Caudate nucleus (tissue), 63 donors: ENCODE measurements at places on chromosomes 11 and 22.

DNA sequence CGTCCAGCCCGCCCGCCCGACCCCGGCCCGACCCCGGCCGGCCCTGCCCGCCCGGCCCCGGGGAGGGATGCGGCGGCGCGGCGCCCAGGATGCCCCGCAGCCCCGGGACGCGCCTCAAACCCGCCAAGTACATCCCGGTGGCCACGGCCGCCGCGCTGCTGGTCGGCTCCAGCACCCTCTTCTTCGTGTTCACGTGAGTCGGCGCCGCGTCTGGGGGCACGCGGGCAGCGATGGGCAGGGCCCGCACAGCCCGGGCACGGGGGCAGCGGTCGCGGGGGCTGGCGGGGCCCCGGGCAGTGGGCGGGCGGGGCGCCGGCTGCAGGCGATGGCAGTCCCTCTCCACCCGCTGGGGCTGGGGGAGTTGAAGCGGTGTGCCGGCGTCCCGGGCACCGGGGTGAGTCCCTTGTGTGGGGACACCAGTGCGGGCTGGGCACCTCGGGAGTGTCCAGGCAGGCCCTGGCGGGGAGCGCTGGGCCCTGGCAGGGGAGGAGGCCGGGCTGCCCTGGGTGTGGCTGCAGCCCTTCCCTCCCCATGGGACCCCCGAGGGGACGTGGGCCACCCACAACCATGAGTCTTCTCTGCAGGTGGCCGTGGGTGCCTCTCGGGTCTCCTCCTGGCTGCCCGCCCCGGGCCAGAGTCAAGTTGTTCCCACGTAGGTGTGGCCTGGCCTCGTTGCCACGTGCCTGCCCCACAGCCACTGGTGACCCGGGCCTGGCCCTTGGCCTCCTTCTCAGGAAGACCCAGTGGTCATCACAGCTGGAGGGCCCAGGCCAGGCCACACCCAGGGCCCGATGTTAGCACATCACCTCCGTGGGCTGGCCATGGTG, 468 bp downstream of the ZDHHC8 start:
- no peak for DNase-seq

GRCh38 chr11:12884751-12885318, 124.3 kb upstream of the RASSF10 start:
- no peak for DNase-seq

DNA sequence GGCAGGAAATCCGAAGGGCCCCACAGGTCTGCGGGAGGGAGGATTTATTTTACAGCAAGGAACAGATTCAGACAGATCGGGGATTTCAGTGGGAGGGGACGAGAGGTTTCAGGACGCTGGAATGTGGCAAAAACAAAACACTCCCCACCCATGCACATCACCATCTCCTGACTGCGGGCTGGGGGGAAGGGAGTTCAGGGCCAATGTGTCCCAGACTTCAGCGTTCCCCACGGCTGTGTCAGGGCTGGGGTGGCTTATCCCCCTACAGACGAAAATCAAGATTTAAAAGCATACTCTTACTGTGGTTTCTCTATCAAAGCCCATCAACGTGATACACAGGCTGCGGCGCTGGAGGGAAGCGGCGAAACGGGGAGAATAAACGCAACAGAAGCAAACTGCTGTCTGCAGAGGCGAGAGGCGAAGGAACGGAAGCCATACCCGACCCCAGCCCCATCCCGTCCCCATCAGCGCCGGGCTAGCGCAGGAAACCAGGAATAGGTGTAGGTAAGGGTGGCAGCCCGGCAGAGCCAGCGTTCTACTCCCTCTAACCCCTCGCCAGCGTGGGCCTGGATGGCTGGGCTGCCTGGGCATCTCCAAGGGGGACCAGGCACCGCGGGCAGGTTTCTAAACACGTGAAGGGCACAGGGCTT, 2.7 kb downstream of the TENM4 start:
- DNase-seq, result no peak

DNA sequence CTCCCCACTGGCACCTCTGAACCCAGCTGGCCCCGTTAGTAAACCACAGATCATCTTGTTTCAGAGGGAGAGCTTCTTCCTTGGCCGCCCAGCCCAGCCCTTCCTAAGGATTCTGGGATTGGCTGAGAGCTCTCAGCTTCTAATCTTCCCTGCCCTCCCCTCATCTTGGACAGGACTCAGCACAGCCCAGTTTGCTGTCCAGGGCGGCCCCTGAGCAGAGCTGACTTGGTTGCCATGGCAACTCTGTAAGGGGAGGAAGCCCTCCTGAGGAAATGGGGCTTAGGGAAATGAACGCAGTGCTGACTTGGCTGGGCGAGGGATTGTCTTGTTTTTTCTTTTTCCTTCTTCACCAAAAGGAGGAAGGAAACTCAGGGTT, 4.6 kb downstream of the APOL4 start:
- no peak for DNase-seq
